CD14-positive monocyte (primary cell): ENCODE measurements at places on chromosomes 2 and 18. TPM values are rescaled to one million over a fixed set of nuclear protein-coding genes. Genes with fewer than 3 reads are reported as not detected.

Gene PSMD1
- polyA plus RNA-seq, result 37.7 TPM

Gene CROCC2
- 0.15 and 0.38 TPM in 2 replicates for polyA plus RNA-seq

Gene HES6
- polyA plus RNA-seq, result 2.1 TPM

Gene GPR75
- polyA plus RNA-seq, result 1.0 and 2.2 TPM in 2 replicates

Gene CTNNA2
- polyA plus RNA-seq, result not detected in 2 replicates

Gene RAB27B
- 0.11 TPM for polyA plus RNA-seq

Gene KCNF1
- polyA plus RNA-seq, result not detected

Gene TBC1D8
- 22.4 TPM for polyA plus RNA-seq

Gene OBSL1
- polyA plus RNA-seq, result 0.09 and 0.27 TPM in 2 replicates

Gene ARHGEF4
- polyA plus RNA-seq, result not detected

Gene OSR1
- not detected for polyA plus RNA-seq

Gene KLF7
- polyA plus RNA-seq, result 9.4 TPM

Gene BAZ2B
- polyA plus RNA-seq, result 12.9 TPM

Gene TTN
- polyA plus RNA-seq, result 0.12 TPM

Gene CPS1
- polyA plus RNA-seq, result not detected

Gene TCF7L1
- not detected for polyA plus RNA-seq

Gene MYL12B
- polyA plus RNA-seq, result 814 TPM

Gene SLC40A1
- 90.4 TPM for polyA plus RNA-seq

Gene RAD51AP2
- not detected for polyA plus RNA-seq

Gene ALK
- polyA plus RNA-seq, result not detected in 2 replicates

Gene VIT
- not detected for polyA plus RNA-seq

Gene CSRNP3
- polyA plus RNA-seq, result not detected

Gene LRRC30
- polyA plus RNA-seq, result not detected in 2 replicates

Gene GPAT2
- polyA plus RNA-seq, result 1.6 and 2.1 TPM in 2 replicates

Gene HS6ST1
- polyA plus RNA-seq, result 4.0 TPM

Gene IL37
- polyA plus RNA-seq, result not detected

Gene RIT2
- polyA plus RNA-seq, result not detected

Gene CGREF1
- not detected in 2 replicates for polyA plus RNA-seq

Gene APCDD1
- 1.4 and 1.6 TPM in 2 replicates for polyA plus RNA-seq

Gene GPR35
- 32.3 and 37.8 TPM in 2 replicates for polyA plus RNA-seq

Gene PLB1
- polyA plus RNA-seq, result 23.9 TPM

Gene PJVK
- polyA plus RNA-seq, result not detected

Gene MYCN
- not detected for polyA plus RNA-seq

Gene DES
- 3.5 and 4.0 TPM in 2 replicates for polyA plus RNA-seq

Gene NTSR2
- not detected in 2 replicates for polyA plus RNA-seq

Gene TAF4B
- polyA plus RNA-seq, result 0.64 TPM
